ENCODE measurements at places on chromosomes 11 and 22.

GRCh38 chr11:116278076-116278475, 494.7 kb downstream of the BUD13 start:
- DNase-seq, result no peak

GRCh38 chr11:93587858-93588581, 44.8 kb upstream of the SMCO4 start:
- DNase-seq, result no peak

DNA sequence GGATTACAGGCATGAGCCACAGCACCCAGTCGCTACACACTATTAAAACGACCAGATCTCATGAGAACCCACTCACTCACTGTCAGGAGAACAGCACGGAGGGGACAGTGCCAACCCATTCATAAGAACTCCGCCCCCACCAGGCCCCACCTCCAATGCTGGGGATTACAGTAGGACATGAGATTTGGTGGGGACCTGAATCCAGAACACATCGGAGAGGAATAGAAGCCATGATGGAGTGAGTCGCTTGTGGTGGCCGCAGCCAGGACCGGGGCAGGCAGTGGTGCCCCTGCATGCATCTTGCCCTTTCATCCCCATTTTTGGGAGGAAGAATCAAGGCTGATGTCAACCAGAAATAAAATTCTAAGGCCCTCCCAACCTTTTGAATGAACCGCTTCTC, 8.7 kb downstream of the NADSYN1 start:
- no peak for DNase-seq

DNA sequence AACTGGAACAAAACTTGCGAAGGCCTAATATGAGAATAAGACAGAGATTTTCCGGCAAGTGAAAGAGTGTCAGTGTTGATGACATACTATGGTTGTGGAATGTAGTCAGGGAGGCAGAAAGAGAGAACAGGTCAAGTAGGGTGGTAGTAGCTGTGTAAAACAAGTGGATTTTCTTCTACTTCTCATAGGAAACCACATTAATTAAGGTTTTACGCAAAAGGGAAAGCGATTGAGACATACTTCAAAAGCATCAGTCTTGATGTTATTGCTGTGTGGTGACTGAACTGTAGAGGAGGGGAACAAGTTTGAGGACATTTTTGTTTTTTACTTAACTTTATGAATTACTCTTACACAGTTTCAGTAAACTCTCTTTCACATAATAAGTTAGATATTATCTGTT, 186.0 kb upstream of the CNTN5 start:
- DNase-seq, result no peak

GRCh38 chr11:36023922-36024321, 80.1 kb downstream of the LDLRAD3 start:
- DNase-seq, result no peak

DNA sequence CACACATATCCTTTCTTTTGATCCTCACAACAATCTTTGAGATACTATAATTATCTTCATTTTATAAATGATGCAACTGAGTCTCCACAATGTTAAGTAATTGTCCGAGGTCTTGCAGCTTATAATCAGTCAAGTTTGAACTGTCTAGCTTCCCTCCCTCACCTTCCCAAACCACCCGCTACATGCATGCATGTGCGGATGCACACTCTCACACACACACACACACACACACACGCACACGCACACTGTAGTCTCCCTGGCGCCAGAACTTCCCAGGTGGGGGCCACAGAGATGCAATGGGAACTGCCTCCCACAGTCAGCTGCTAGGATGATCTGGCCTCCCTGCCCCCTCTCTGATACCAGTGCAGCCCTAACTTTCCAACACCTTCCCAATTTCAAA, 501.3 kb downstream of the BUD13 start:
- no peak for DNase-seq

DNA sequence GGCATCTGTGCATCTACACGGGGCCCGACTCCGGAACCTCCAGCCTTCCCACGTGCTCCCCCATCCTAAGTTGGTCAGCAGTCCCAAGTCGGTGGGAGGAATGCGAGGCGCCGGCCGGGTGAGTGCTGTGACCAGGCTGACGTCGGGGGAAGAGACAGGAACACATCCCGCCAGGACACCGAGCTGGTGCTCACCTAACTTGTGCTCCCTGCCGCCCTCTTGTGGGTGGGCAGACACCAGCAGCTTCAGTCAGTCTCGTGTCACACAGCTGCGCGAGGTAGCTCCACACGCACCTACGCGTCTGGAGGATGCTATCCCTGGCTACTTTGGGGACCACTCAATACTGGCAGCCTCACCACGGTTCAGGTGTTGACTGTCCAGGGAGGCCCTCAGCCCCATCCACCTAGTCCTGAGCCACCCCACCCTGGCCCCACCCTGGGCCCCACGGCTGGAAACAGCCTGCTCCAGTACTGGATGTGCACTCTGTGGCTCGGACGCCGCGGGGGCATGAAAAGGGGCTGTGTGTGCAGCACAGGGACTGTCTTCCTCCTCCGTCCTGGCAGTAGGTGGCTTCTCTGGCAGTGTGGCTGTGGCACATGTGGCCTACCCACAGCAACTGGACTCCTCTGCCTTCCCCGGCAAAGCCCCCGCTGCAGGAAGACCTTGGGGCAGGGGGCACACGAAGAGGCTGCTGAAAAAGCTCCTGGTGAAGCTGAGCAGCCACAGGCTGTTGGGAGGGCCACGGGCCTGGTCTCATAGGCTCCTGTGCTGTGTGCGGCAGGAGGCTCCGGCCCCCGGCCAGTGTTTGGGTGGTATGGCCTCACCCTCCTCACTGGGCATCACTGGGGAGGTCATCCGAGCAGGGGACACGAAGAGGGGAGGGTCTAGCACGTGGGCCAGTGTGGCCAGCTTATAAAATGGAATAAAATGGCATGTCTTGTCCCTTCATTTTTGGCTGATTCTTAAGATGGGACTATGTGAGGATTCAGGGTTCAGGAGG, 11.2 kb upstream of the BID start:
- DNase-seq, result no peak

DNA sequence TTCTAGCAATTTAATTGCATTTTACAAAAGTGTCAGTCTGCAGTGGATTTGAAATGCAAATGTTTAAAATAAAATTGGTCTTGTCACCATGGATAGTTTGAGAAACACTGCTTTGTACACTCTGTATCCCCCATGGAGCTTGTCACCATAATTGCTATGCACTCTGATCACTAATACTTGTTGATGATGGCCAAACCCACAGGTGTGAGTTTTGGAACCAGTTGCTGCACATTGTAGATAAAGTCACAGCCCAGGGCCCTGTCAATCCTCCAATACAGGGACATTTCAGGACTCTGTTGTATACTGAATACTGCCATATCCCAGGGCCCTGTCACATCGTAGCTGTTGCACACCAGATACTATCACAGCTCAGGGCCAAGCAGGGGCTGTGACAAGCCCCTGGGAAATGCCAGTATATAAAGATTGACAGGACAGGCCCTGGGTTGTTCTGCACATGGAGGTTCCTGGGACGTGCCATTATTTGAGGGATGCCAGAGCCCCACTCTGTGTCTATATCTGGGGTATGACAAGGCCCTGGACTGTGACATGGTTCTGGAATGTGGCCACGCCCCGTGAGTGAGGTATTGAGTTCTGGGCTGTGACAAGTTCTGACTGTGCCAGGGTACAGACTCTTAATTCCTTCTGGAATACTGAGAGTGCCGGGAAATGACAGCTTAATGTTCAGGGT, 27.9 kb upstream of the SMPD1 start:
- peak; percentile 25 for DNase-seq

GRCh38 chr11:44766112-44766971, 39.6 kb downstream of the TSPAN18 start:
- peak; percentile 53 for DNase-seq

- DNase-seq, result no peak
These were observed 734 bp upstream of the TMEM123 start for GRCh38 chr11:102453302-102453695.

DNA sequence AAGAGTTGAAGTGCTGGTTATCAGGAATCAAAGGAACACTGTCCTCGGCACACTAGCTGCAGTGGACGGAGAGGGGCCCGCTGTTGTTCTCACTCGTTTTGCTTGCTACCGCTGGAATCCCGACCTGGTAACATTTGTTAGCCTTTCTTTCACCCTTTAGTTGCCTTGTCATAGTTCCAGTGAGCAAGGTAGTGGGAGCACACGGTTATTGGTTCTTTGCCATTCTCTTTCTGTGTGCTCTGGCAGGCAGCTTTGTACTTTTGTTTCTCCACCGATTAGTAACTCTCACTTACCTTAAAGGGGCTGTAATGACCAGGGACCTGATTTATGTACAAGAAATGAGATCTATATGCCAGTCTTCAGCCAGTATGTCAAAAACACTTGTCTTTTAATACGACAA, 1.8 kb downstream of the DEPDC7 start:
- no peak for DNase-seq

DNA sequence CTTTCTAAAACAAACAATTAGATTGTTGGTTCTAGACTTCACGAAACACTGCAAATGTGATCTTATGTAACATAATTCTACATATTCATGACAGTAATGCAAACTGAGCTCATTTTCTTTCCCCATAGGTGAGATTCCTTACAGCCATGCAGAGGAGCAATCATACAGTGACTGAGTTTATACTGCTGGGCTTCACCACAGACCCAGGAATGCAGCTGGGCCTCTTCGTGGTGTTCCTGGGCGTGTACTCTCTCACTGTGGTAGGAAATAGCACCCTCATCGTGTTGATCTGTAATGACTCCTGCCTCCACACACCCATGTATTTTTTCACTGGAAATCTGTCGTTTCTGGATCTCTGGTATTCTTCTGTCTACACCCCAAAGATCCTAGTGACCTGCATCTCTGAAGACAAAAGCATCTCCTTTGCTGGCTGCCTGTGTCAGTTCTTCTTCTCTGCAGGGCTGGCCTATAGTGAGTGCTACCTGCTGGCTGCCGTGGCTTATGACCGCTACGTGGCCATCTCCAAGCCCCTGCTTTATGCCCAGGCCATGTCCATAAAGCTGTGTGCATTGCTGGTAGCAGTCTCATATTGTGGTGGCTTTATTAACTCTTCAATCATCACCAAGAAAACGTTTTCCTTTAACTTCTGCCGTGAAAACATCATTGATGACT, 1.5 kb downstream of the OR9G1 start:
- no peak for DNase-seq

DNA sequence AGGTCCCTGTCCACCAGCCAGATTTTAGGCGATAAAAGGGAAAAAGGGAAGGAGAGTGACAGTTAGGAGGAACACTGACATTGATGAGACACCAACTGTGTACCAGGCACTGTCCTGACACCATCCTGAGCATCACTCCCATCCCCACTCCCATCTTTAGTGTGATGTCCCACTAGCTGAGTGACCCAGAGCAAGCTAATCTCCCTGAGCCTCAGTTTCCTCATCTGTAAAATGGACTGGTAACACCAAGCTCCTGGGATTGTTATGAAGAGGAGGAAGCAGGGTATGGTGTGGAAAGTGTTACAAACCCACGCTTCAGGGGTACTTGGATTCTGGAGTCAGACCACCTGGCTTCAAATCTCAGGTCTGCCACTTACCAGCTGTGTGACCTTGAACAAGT, 8.5 kb upstream of the P2RY6 start:
- no peak for DNase-seq

DNA sequence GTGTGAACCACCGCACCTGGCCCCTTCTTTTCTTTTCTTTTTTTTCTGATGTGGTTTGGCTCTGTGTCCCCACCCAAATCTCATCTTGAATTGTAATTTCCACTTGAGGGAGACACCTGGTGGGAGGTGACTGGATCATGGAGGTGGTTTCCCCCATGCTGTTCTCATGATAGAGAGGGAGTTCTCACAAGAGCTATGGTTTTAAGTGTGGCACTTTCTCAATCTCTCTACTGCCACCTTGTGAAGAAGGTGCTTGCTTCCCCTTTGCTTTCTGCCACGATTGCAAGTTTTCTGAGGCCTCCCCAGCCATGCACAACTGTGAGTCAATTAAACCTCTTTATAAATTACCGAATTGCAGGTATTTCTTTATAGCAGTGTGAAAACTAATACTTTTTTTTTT, 4.9 kb upstream of the TCN2 start:
- no peak for DNase-seq

DNA sequence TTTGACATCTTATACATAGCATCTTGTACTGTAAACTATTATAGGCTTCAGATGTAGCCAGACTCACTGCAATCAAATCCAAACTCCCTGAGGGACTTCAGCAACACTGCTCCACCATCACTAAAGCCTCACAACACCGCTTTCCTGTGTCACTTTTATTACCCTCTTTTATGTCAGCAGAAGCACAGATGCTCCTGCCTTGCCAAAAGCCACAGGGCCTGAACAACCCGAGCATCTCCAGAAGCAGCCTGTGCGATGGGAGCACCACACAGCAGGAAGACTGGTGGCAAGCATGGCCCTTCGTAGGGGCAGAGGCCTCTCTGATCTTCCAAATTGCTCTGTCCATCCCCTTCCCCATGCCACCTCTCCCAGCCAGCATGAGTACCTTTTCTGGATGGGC, 22.9 kb downstream of the TMEM123 start:
- DNase-seq, result no peak

- DNase-seq, result no peak
These were observed 22.9 kb downstream of the SYTL2 start for GRCh38 chr11:85787809-85788760.

- no peak for DNase-seq
These were observed 13.0 kb downstream of the DNAJB13 start for GRCh38 chr11:73963861-73964260.

GRCh38 chr22:36467042-36467810, 14.2 kb downstream of the TXN2 start:
- DNase-seq, result peak; percentile 72

DNA sequence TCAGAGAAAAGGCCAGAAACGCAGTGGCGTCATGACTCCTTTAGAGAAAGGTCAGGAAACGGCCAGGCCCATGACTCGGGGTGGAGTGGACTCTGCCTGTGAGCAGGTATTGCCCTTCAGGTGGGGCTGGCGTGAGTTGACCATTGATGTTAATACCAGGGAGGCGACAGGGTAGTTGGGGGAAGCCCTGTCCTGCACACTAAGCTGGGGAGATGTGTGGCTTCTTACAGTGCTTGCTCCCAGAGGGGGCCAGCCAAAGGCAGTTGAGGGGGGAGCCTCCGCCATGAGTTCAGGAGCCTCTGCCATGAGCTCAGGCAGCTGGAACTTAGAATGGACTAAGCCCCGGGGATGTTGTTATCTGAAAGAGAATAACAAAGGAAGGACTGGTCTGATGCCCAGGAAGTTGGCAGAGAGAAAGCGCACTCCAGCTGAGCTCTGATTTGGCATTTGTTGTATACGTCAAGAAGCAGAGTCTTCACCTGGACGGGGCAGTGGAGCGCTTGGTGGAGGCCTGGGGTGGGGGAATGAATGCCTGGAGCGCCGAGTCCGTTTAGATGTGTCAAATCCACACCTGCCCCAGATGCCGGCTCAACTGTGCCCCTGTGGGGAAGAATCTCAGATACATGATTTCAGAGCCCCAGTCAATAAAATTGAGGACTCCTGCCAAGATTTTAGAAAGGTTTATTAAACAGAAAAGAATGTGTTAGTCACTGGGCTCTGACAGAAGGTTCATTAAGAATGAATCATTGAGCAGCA, 222.5 kb downstream of the TBC1D22A start:
- no peak for DNase-seq
